ENCODE measurements at places on chromosomes 2 and 18. TPM values are rescaled to one million over a fixed set of nuclear protein-coding genes. Genes with fewer than 3 reads are reported as not detected.

The UGT1A10 gene
- total RNA-seq, result not detected

DNA sequence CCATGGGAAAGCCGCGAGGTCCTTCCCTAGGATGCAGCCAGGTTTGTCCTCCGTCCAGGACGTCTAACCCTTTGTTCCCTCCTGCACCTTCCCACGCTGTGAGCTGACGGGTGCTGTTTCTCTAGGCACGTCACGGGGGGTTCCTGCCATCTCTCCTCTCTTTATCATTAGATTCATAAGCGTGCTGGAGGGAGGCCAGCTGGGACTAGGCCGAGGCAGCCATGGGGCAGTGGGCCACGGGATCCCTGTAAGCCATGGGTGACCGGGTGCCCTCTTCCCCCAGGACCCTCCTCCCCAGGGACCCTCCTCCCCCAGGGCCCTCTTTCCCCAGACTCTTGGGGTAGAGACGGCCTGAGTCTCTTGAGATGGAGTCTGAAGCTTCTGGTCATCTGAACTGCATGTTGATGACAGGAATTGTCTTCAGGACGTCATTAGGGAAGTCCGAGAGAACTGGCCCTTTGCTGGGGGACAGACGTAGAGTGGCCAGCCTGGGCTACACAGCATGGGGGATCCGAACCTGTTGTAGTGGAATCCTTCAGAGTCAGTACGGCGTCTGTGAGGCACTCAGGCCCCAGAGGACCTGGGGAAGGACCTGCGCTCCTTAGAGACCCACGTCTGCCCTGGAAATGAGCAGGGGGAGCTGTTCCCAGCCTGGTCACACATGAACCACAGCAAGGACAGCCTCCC lies 108.1 kb downstream of the TPO start:
- DNase-seq, result no peak
- H3K27ac ChIP-seq, result no peak overlapping the region
- H3K36me3 ChIP-seq, result no peaks in the 10 kb centered on the region
- H3K4me3 ChIP-seq, result no peak overlapping the region
- no peaks in the 10 kb centered on the region for H3K4me1 ChIP-seq

GRCh38 chr2:142504754-142505153 lies 372.7 kb upstream of the KYNU start:
- no peak overlapping the region for H3K27ac ChIP-seq
- no peak overlapping the region for H3K4me3 ChIP-seq
- H3K4me1 ChIP-seq, result no peaks in the 10 kb centered on the region
- no peaks in the 10 kb centered on the region for H3K36me3 ChIP-seq

The LCT gene
- not detected for total RNA-seq

GRCh38 chr2:47236503-47237215 lies 81.6 kb upstream of the STPG4 start:
- DNase-seq, result no peak
- H3K4me1 ChIP-seq, result peaks cover 20% of the 10 kb centered on the region
- no peaks in the 10 kb centered on the region for H3K27me3 ChIP-seq
- peak overlapping the region; percentile 36 for H3K27ac ChIP-seq
- no peaks in the 10 kb centered on the region for H3K36me3 ChIP-seq

GRCh38 chr2:237143676-237144440 lies 58.2 kb downstream of the COPS8 start:
- no peaks in the 10 kb centered on the region for H3K4me1 ChIP-seq
- H3K27ac ChIP-seq, result no peak overlapping the region
- H3K27me3 ChIP-seq, result no peaks in the 10 kb centered on the region
- no peaks in the 10 kb centered on the region for H3K36me3 ChIP-seq
- H3K4me3 ChIP-seq, result no peak overlapping the region

The PSMA8 gene
- total RNA-seq, result not detected

DNA sequence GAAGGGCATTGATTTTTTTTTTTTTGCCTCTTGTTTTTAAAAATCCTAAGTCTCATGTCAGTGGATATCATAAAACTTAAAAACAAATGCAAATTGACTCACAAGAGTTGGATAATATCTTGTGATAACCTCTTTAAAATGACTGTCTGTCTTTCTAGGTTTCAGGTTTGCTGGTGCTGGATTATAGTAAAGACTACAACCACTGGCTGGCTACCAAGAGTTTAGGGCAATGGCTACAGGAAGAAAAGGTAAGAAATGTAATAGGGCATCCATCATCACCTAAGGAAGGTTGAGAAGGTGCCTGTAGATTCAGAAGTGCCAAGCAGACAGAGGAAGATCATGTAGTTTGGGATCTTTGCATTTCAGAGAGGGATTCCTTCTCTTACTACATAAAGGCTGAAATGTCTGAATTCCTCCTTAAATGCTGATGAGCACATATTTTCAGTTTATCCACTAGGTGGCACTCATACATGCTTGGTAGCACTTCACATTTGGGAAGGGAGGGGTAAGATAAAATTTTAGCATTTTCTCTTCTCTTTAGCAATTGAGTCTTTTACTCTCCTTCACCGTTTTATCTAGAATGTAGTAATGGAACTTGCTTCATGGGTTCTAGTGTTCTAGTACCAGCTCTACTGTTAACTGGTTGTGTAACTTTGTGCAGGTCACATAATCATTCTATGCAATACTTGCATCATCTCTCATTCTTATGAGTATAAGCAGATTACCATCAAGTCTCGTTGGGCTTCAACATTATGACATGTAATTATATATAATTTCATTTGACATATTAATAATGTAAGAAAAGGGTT lies 21.1 kb downstream of the CPS1 start:
- H3K4me3 ChIP-seq, result no peak overlapping the region
- H3K4me1 ChIP-seq, result no peaks in the 10 kb centered on the region
- H3K27me3 ChIP-seq, result no peaks in the 10 kb centered on the region

The ANKAR gene
- total RNA-seq, result 4.4 TPM

DNA sequence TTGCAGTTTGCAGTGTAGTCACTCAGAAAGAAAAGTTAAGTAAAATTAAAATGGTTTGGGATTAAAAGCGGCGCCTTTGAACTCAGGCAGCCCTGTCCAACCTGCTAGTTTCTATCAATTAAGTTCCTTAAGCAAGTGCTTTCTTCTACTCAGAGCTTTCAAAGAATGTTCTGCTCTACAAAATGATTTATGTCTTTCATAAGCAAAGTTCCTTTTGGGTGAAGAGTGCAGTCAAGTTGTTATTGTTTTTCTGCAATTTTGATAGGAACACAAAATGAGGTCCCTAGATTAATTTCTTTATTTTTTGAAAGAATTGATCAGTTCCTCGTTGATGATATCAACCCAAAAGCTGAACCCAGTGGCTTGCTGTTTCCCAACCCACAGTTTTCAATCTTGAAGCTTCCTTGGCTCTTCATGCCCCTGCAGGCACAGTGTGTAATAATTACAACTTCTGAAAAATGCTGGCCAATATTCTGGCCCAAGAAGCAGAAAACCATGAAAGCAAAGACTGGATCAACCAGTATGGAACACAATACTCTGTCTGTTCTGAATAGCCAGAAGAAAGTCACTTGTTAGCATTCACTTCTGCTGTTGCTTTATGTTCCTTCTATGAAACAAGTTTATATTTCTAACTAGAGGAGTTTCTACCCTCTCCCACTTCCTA lies 89.1 kb downstream of the TGIF1 start:
- H3K27me3 ChIP-seq, result no peaks in the 10 kb centered on the region
- no peaks in the 10 kb centered on the region for H3K36me3 ChIP-seq
- H3K4me3 ChIP-seq, result no peak overlapping the region
- H3K4me1 ChIP-seq, result peaks cover 17% of the 10 kb centered on the region
- peak overlapping the region; percentile 2 for H3K27ac ChIP-seq
- DNase-seq, result no peak

DNA sequence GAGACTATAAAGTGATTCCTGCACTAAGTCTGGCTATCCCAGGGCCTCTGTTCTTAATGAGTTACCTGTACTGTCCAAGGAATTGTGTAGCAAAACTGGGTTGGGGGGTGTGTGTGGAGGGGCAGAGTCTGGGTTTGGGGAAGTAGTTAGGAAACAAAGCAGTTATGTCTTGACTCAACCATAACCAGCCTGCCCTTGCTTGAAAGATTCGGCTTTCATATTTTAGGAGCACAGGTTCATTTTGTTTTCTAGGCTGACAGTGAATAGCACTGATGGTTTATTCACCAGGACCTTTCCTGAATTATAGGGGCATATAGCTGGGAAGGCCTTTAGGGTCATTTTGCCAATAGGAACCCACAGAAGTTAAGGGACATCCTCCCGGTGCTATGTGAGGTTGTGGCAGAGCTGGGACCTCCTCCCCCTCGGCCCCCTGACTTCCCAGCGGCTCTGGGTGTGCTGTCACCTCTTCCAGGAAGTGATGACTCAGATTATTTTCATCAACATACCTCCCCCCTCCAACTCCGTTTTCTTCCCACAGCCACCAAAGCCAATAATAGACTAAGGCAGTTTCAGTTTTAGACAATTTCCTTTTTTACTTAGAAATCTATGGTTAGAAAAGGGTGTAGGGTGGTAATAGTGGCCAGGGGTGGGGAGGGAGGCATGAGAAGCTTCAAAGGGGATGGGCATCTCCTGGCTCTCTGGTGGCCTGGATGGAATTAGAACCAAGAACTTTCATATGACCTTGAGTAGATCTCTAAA lies 44.8 kb downstream of the SETBP1 start:
- no peaks in the 10 kb centered on the region for H3K36me3 ChIP-seq
- H3K27me3 ChIP-seq, result no peaks in the 10 kb centered on the region
- DNase-seq, result no peak

DNA sequence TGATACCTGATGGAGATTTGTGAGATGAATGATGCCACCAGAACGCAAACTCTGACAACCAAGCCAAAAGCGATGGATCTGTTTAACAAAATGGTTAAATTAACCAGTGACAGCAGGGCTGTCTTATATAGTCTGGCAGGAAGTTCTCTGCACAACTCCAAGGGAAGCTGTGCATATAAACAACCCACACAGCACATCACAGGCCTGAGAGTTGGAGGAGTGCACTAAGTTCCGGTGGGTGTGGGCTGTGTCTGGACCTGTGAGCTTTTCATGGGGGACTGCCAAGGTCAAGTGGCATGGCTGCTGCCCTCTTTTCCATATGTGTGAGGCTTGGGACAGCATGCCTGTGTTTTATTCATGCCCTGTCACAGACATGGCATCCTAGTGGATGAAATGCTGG lies 414.6 kb upstream of the TRIB2 start:
- no peaks in the 10 kb centered on the region for H3K36me3 ChIP-seq
- no peaks in the 10 kb centered on the region for H3K27me3 ChIP-seq
- peak overlapping the region; percentile 64 for H3K27ac ChIP-seq
- no peak overlapping the region for H3K4me3 ChIP-seq
- DNase-seq, result no peak

- H3K4me1 ChIP-seq, result no peaks in the 10 kb centered on the region
- DNase-seq, result no peak
- no peak overlapping the region for H3K27ac ChIP-seq
- no peaks in the 10 kb centered on the region for H3K36me3 ChIP-seq
- H3K4me3 ChIP-seq, result no peak overlapping the region
- H3K27me3 ChIP-seq, result no peaks in the 10 kb centered on the region
These were observed 164.5 kb downstream of the XIRP2 start for GRCh38 chr2:167052825-167053224.
